Activated T-helper 1 cell treated with anti-CD3 and anti-CD28 coated beads, Interleukin-2, amount 50 U/mL, for 16 hours (primary cell): ENCODE measurements at places on chromosomes 6 and 20.

GRCh38 chr20:33679758-33680485 is 5.7 kb upstream of the NECAB3 start:
- DNase-seq = no peak

DNA sequence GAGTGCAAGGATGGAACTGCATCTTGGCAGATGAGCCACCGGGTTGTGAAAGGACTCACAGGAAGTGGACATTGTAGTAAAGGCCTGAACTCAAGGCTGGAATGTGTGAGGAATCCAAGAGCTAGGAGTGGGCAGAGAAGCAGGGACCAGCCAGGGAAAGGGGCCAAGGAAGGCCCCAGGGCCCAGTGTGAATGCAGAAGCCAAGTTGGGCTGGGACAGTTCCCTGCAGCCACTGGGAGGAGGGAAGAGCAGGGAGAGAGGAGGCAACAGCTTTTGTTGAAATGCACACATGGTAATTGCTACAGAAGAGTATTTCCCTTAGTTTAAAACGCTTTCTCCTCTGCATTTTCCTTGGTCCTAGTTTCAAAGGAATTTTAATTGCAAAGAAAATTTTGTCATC is 34.6 kb downstream of the CDH22 start:
- DNase-seq = no peak

- no peak for DNase-seq
Observed at GRCh38 chr20:10565191-10565921, 108.4 kb downstream of the JAG1 start.

- DNase-seq = no peak
Observed at GRCh38 chr20:48705240-48706115, 122.3 kb downstream of the PREX1 start.

GRCh38 chr6:161618831-161619454 is 345.1 kb upstream of the AGPAT4 start:
- no peak for DNase-seq

DNA sequence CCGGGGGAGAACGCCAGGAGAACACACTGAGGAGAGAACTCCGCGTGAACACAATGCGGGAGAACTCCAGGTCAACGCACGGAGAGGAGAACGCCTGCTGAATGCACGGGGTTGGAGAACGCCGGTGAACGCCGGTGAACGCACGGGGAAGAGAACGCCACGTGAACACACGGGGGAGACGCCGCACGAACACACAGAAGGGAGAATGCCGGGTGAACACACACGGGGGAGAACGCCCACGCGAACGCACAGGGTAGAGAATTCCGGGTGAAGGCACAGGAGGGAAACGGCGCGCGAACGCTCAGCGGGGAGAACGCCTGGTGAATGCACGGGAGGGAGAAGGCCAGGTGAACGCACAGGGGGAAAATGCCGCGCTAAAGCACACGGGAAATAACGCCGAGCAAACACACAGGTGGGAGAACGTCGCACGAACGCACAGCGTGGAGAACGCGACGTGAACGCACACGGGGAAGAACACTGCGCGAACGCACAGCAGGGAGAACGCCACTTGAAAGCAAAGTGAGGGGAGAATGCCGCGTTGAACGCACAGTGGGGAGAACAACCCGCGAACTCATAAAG is 56.1 kb downstream of the RNASET2 start:
- DNase-seq = no peak

GRCh38 chr20:21259346-21259745 is 43.8 kb upstream of the XRN2 start:
- no peak for DNase-seq

DNA sequence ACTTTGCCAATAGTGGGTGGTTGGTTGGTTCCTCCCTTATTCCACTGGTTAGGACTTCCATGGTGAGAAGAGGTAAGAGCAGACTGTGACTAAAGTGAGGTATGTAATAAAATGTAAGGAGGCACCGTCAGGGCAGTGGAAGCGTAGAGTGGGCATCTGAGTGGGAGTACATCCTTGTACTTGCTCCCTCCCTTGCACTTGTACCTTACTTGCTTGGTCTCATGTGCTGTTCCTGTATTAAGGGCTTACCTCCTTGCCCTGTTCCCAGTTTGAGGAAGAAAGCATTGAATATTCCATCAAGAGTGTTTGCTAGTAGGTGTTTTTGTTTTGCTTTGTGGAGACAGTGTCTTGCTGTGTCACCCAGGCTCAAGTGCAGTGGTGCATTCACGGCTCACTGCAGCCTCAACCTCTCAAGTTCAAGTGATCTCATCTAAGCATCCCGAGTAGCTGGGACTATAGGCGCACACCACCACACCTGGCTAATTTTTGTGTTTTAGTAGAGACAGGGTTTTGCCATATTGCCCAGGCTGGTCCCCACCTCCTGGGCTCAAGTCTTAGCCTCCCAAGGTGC is 25.5 kb downstream of the AMD1 start:
- DNase-seq = no peak

- no peak for DNase-seq
Observed at GRCh38 chr6:8879334-8879733, 444.0 kb upstream of the SLC35B3 start.
